ENCODE measurements at places on chromosomes 13 and 19. TPM values are rescaled to one million over a fixed set of nuclear protein-coding genes. Genes with fewer than 3 reads are reported as not detected.
A peak's percentile ranks its signal among the peaks of the same experiment; 100 is the strongest.

- no peaks in the 10 kb centered on the region for H3K4me1 ChIP-seq
- DNase-seq: no peak
- H3K36me3 ChIP-seq: no peaks in the 10 kb centered on the region
- no peak overlapping the region for H3K4me3 ChIP-seq
- peaks cover 64% of the 10 kb centered on the region for H3K27me3 ChIP-seq
- H3K27ac ChIP-seq: no peak overlapping the region
Observed at GRCh38 chr13:27522847-27523246, 72.5 kb upstream of the MTIF3 start.

DNA sequence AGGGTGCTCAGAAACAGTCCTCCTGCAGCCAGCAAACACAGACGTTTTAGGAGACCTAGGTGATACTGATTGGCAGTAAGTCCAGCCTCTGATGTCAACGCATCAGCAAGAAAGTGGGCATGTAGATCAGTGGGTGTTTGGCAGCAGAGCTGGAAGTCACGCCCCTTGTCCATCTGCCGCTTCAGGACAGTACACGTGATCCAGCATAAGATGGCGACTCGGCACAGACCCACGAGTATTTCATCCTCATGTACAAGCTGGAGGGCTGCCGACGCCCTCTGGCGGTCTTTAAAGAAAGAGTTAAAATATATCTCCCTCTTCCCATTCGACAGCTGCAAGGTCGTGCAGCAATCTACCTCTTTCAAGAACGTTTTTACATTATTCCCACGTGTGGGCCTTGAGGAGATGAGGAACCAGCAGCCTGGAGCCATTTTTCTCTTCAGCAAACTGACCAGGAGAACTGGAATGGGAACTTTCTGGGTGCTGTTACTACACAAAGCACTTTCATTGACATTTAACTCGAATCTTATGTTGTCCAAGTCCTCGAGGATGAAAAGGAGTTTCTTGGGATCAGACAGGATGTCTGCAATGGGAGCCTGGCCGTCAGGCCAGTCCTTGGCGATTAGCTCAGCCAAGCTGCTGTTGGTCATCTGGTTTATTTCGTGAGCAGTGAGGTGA is 22.3 kb downstream of the NLRP11 start:
- DNase-seq: peak; percentile 61
- no peaks in the 10 kb centered on the region for H3K36me3 ChIP-seq
- peaks cover 9% of the 10 kb centered on the region for H3K27me3 ChIP-seq
- H3K4me3 ChIP-seq: no peak overlapping the region
- no peak overlapping the region for H3K27ac ChIP-seq

DNA sequence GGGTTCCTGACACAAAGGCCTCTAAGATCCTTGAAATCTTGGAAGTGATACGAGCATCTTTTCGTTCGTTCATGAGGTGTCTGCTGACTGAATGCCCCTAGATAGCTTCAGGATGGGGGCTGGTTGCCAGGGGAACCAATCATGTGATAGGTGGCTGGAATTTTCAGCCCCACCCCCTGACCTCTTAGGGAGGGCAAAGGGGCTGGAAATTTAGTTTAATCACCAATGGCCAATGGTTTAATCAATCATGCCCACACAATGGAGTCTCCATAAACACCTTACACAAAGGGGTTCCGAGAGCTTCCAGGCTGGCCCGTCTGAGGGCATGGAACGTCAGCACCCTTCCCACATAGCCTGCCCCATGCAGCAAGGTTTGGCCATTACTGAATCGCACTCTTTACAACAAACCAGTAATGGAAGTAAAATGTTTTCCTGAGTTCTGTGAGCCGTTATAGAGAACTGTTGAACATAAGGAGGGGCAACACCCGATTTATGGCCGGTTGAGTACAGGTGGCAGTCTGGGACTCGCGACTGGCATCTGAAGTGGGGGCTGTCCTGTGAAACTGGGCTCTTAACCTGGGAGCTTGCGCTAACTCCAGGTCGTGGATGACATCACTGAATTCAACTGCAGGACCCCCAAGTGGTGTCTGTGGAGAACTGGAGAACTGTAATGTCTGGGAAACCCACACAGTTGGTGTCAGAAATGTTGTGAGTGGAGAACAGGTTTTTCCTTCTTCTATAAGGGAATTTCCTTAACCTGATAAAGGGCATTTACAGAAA is 25.6 kb downstream of the MLLT1 start:
- peaks cover 19% of the 10 kb centered on the region for H3K36me3 ChIP-seq
- no peak overlapping the region for H3K27ac ChIP-seq
- H3K27me3 ChIP-seq: no peaks in the 10 kb centered on the region
- DNase-seq: no peak
- no peak overlapping the region for H3K4me3 ChIP-seq

- DNase-seq: no peak
- H3K4me3 ChIP-seq: no peak overlapping the region
- no peaks in the 10 kb centered on the region for H3K4me1 ChIP-seq
- no peaks in the 10 kb centered on the region for H3K27me3 ChIP-seq
- H3K36me3 ChIP-seq: peaks cover 8% of the 10 kb centered on the region
- no peak overlapping the region for H3K27ac ChIP-seq
Observed at GRCh38 chr19:47497821-47498520, 14.0 kb upstream of the KPTN start.

DNA sequence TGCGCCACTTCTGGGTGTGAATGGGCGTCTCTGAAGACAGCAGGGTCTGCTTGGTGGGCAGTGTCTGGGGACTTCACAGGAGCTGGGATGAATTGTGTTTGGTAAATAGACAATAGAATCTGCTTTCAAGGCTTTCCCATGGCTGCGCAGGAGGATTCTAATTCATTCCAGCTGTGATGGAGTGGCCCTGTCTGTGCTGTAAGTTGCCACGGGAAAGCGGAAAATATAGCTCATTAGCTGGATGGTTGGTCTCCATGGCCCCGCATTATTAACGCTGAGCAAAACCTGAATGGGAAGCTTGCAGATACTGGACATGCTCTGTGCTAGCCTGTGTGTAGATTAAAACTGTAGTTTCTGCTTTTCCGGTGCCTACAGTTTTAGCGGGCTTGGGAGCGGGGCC is 15.6 kb upstream of the C1QTNF9 start:
- no peaks in the 10 kb centered on the region for H3K4me1 ChIP-seq
- no peak overlapping the region for H3K27ac ChIP-seq
- no peak overlapping the region for H3K4me3 ChIP-seq
- H3K27me3 ChIP-seq: no peaks in the 10 kb centered on the region
- peak; percentile 58 for DNase-seq

DNA sequence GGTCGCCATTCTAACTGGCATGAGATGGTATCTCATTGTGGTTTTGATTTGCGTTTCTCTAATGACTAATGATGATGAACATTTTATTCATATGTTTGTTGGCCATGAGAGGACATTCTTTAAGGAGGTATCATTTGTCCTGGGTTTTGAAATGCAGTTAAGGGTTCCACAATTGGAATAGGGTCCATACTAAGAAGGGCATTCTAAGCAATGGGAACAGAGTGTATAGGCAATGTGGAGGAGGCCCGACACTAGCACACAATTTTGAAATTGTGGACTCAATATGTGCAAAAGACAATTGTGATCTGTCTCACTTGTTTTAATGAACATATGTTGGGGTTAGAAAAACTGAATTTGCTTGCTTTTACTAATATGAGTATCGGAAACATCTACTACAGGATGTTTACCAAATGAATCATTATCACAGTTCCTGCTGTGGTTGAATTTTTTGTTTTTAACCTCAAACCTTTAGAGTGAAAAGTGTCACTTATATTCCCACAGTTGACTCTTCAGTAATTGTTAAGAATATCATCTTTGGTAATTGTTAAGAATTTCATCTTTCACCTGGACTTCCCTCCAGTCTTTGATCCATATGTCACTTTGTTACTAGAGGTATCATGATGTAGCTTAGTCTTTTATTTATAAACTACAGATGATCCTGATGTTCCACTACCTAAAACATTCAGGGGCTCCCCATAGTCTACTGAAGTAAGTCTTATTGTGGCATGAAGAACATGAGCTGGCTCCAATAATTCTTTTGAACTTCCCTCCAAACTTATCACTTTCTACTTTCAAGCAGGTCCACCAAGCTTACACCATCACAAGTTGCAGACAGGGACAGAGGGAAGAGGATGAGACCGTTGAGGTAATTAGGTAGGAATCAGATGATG is 109.7 kb upstream of the KLF12 start:
- no peaks in the 10 kb centered on the region for H3K36me3 ChIP-seq
- no peak overlapping the region for H3K27ac ChIP-seq
- no peaks in the 10 kb centered on the region for H3K27me3 ChIP-seq
- no peaks in the 10 kb centered on the region for H3K4me1 ChIP-seq
- H3K4me3 ChIP-seq: no peak overlapping the region

GRCh38 chr13:41905600-41906254 is 55.2 kb downstream of the VWA8 start:
- no peaks in the 10 kb centered on the region for H3K4me1 ChIP-seq
- no peak overlapping the region for H3K4me3 ChIP-seq
- peaks cover 17% of the 10 kb centered on the region for H3K36me3 ChIP-seq
- peak; percentile 33 for DNase-seq
- no peaks in the 10 kb centered on the region for H3K27me3 ChIP-seq
- no peak overlapping the region for H3K27ac ChIP-seq

- H3K27me3 ChIP-seq: no peaks in the 10 kb centered on the region
- DNase-seq: peak; percentile 17
- H3K4me1 ChIP-seq: no peaks in the 10 kb centered on the region
- no peak overlapping the region for H3K27ac ChIP-seq
Observed at GRCh38 chr13:99269627-99270241, 11.6 kb upstream of the GPR18 start.

GRCh38 chr19:13557756-13558398 is 51.6 kb upstream of the CACNA1A start:
- no peak for DNase-seq
- no peaks in the 10 kb centered on the region for H3K4me1 ChIP-seq
- H3K27me3 ChIP-seq: peaks cover 27% of the 10 kb centered on the region
- no peak overlapping the region for H3K4me3 ChIP-seq

- no peaks in the 10 kb centered on the region for H3K27me3 ChIP-seq
- H3K4me3 ChIP-seq: no peak overlapping the region
- no peak for DNase-seq
- H3K27ac ChIP-seq: no peak overlapping the region
- no peaks in the 10 kb centered on the region for H3K36me3 ChIP-seq
Observed at GRCh38 chr19:38049105-38049649, 142.2 kb downstream of the SIPA1L3 start.

- H3K4me3 ChIP-seq: no peak overlapping the region
- H3K27me3 ChIP-seq: no peaks in the 10 kb centered on the region
- H3K27ac ChIP-seq: no peak overlapping the region
- no peaks in the 10 kb centered on the region for H3K36me3 ChIP-seq
- H3K4me1 ChIP-seq: no peaks in the 10 kb centered on the region
- DNase-seq: no peak
Observed at GRCh38 chr13:61294467-61295191, 121.0 kb downstream of the PCDH20 start.

GRCh38 chr13:27406178-27406939 is 18.1 kb upstream of the GTF3A start:
- H3K4me3 ChIP-seq: no peak overlapping the region
- no peaks in the 10 kb centered on the region for H3K4me1 ChIP-seq
- DNase-seq: peak; percentile 53
- H3K27me3 ChIP-seq: peaks cover 34% of the 10 kb centered on the region

- H3K27me3 ChIP-seq: no peaks in the 10 kb centered on the region
- no peak overlapping the region for H3K27ac ChIP-seq
- DNase-seq: peak; percentile 81
Observed at GRCh38 chr19:13104360-13104847, 1.7 kb upstream of the LYL1 start.

DNA sequence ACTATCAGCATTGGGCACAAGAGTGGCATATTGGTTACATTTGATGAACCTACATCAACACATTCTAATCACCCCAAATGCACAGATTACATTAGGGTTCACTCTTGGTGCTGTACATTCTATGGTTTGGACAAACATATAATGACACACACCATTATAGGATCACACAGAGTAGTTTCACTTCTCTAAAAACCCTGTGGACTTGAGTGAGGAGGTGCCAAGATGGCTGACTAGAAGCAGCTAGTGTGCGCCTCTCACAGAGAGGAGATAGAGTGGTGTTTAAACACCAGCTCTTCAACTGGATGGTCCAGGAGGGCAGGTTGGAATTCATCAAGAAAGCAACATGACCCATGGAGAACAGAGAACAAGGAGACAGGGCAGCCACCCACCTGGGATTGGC is 265.6 kb downstream of the TDRD3 start:
- no peak overlapping the region for H3K4me3 ChIP-seq
- H3K36me3 ChIP-seq: no peaks in the 10 kb centered on the region
- H3K4me1 ChIP-seq: no peaks in the 10 kb centered on the region
- no peak for DNase-seq
- H3K27ac ChIP-seq: no peak overlapping the region

- DNase-seq: no peak
- no peak overlapping the region for H3K4me3 ChIP-seq
- no peaks in the 10 kb centered on the region for H3K27me3 ChIP-seq
- peaks cover 2% of the 10 kb centered on the region for H3K4me1 ChIP-seq
Observed at GRCh38 chr13:24502533-24503378, 9.8 kb downstream of the PARP4 start.

GRCh38 chr13:57824121-57824520 is 192.6 kb downstream of the PCDH17 start:
- no peaks in the 10 kb centered on the region for H3K36me3 ChIP-seq
- no peaks in the 10 kb centered on the region for H3K4me1 ChIP-seq
- no peak overlapping the region for H3K4me3 ChIP-seq
- H3K27ac ChIP-seq: no peak overlapping the region
- no peak for DNase-seq
- no peaks in the 10 kb centered on the region for H3K27me3 ChIP-seq

- H3K27me3 ChIP-seq: no peaks in the 10 kb centered on the region
- H3K4me1 ChIP-seq: no peaks in the 10 kb centered on the region
- H3K36me3 ChIP-seq: no peaks in the 10 kb centered on the region
- DNase-seq: no peak
Observed at GRCh38 chr13:40172149-40172591, 494.3 kb downstream of the FOXO1 start.

DNA sequence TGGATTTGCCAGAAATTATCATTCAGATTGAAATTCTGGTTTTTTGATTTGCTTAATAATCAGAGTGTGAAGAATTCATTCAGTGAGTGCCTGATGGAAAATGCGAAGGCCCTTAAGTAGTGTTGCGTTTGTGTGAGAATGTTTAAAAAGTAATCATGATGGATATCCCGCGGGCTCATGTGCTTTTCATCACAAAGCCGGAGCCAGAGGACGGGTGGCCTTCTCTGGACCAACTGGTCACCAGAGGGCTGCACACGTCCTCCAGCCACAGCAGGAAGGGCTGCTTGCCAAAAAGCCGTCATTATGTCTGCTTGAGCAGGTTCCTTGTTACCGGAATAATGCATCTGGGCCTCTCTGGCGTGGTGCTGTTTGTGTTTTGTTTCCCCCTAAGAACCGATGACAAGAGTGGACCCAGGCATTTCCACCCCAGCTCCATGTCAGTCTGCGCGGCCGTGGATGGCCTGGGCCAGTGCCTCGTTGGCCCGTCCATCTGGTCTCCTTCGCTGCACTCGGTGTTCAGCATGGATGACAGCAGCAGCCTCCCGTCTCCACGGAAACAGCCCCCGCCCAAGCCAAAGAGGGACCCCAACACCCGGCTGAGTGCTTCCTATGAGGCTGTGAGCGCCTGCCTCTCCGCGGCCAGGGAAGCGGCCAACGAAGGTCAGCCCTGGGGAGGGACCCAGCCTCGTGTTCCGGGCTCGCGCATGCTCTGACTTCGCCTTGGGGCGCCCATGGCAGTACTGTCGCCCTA is 497.7 kb downstream of the MYO16 start:
- peak overlapping the region; percentile 74 for H3K27ac ChIP-seq
- no peaks in the 10 kb centered on the region for H3K36me3 ChIP-seq
- DNase-seq: peak; percentile 75
- H3K27me3 ChIP-seq: no peaks in the 10 kb centered on the region
- no peaks in the 10 kb centered on the region for H3K4me1 ChIP-seq

Gene CYP4F2
- polyA plus RNA-seq: not detected

Gene CHERP
- 16.8 TPM for polyA plus RNA-seq

Gene ENOX1
- 5.8 TPM for polyA plus RNA-seq

Gene CACNG7
- polyA plus RNA-seq: 30.7 TPM

All from SK-N-SH (cell line).